ENCODE measurements at places on chromosomes 2 and 18. TPM values are rescaled to one million over a fixed set of nuclear protein-coding genes. Genes with fewer than 3 reads are reported as not detected.
A peak's percentile ranks its signal among the peaks of the same experiment; 100 is the strongest.

MAP3K19 gene
- not detected for total RNA-seq

BABAM2 gene
- 36.2 TPM for total RNA-seq

LHCGR gene
- total RNA-seq = not detected

DUSP11 gene
- total RNA-seq = 17.9 TPM

PROKR1 gene
- total RNA-seq = not detected

KIAA2012 gene
- not detected for total RNA-seq

USP37 gene
- 13.8 TPM for total RNA-seq

DSG4 gene
- total RNA-seq = not detected

GBX2 gene
- total RNA-seq = not detected

KIF1A gene
- 0.81 TPM for total RNA-seq

CYS1 gene
- total RNA-seq = 4.5 TPM

ALPP gene
- total RNA-seq = 9.5 TPM

CYP20A1 gene
- 35.0 TPM for total RNA-seq

ZNF892 gene
- 3.8 TPM for total RNA-seq

- H3K27me3 ChIP-seq = no peaks in the 10 kb centered on the region
- no peak overlapping the region for H3K4me3 ChIP-seq
- H3K4me1 ChIP-seq = peaks cover 18% of the 10 kb centered on the region
Observed at GRCh38 chr2:20526160-20526559, 79.3 kb downstream of the RHOB start.

- no peak overlapping the region for H3K4me3 ChIP-seq
- H3K4me1 ChIP-seq = no peaks in the 10 kb centered on the region
- no peaks in the 10 kb centered on the region for H3K27me3 ChIP-seq
- no peak overlapping the region for H3K27ac ChIP-seq
Observed at GRCh38 chr2:40403233-40403836, 48.6 kb downstream of the SLC8A1 start.

DNA sequence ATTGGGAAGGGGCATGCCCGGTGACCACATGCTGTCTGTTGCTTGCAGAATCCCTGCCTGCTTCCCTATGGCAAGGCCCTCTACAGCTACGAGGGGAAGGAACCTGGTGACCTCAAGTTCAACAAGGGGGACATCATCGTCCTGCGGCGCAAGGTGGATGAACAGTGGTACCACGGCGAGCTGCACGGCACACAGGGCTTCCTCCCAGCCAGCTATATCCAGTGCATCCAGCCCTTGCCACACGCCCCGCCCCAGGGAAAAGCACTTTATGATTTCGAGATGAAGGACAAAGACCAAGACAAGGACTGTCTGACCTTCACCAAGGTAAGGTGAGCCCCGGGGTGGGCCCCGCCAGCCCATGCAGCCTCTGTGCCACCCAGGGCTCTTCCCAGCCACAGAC lies 218.6 kb downstream of the SH3RF3 start:
- H3K27ac ChIP-seq = no peak overlapping the region
- peak; percentile 45 for DNase-seq
- H3K4me1 ChIP-seq = peaks cover 39% of the 10 kb centered on the region
- H3K27me3 ChIP-seq = no peaks in the 10 kb centered on the region

- no peaks in the 10 kb centered on the region for H3K36me3 ChIP-seq
- no peak overlapping the region for H3K4me3 ChIP-seq
- DNase-seq = no peak
- no peak overlapping the region for H3K27ac ChIP-seq
- H3K4me1 ChIP-seq = no peaks in the 10 kb centered on the region
- H3K27me3 ChIP-seq = no peaks in the 10 kb centered on the region
Observed at GRCh38 chr2:162734287-162734686, 104.3 kb downstream of the KCNH7 start.

- no peaks in the 10 kb centered on the region for H3K27me3 ChIP-seq
- H3K4me3 ChIP-seq = no peak overlapping the region
- H3K36me3 ChIP-seq = no peaks in the 10 kb centered on the region
- H3K4me1 ChIP-seq = no peaks in the 10 kb centered on the region
- no peak for DNase-seq
- no peak overlapping the region for H3K27ac ChIP-seq
Observed at GRCh38 chr2:142599504-142599903, 278.0 kb upstream of the KYNU start.

DNA sequence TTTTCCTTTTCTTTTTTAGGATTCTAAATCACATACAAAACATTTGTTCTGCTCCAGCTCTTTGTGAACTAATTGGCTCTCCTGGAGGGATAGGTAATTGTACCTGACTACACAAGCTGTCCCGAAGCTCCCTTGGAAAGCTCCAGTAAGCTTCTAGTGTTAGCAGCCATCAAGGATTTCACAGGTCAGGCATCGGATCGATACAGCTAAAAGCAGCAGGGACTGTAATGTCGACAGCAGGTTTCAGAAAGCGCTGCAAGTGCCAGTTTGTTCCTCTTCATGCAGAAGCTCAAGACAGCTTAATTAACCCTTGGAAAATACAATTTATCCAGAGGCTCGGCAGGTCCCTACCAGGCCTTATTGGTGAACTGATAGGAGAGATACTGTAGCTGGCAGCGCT lies 87.2 kb upstream of the VRK2 start:
- H3K36me3 ChIP-seq = no peaks in the 10 kb centered on the region
- H3K4me3 ChIP-seq = no peak overlapping the region
- no peak for DNase-seq

DNA sequence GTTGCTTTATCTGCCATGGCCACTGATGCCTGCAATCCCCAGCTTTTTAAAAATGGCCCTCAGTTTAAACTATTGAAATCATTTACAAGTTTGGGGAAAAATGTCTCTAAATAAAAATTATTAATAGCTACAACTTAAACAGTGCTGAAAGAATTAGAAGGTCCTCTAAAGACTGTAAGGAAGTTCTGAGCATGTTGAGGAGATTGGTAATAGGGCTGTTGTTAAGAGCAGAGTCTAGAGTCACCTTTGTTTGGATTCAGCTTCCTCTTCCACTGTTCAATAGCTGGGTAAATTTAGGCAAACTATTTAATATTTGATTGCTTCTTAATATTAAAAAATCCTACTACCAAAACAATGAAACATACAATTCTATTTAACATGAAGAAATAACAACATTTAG lies 1127.1 kb upstream of the DDX18 start:
- no peak overlapping the region for H3K4me3 ChIP-seq
- no peak for DNase-seq
- H3K4me1 ChIP-seq = no peaks in the 10 kb centered on the region
- no peaks in the 10 kb centered on the region for H3K27me3 ChIP-seq

GRCh38 chr18:2707551-2708168 lies 52.1 kb downstream of the SMCHD1 start:
- H3K4me1 ChIP-seq = no peaks in the 10 kb centered on the region
- no peaks in the 10 kb centered on the region for H3K27me3 ChIP-seq
- no peak overlapping the region for H3K4me3 ChIP-seq
- H3K36me3 ChIP-seq = peaks cover 96% of the 10 kb centered on the region
- H3K27ac ChIP-seq = no peak overlapping the region

DNA sequence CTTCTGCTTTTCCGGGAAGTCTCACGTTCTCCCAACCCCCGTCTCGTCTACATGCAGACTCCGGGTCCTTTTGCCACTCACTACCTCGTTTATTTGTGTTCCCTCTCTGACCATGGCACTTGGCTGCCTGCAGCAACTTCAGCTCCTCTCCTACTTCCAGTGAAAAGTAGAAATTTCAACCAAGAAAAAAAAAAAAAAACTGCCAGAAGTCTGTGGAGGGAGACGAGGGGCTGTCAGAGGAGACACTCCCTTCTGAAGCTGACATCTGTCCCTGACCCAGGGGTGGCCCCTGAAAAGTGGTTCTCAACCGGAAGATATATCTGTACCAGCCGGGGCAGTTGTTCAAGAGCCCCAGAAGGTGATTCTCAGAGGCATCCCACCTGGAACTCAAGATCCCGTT lies 742 bp upstream of the MYO5B start:
- no peak overlapping the region for H3K27ac ChIP-seq
- H3K4me3 ChIP-seq = no peak overlapping the region

DNA sequence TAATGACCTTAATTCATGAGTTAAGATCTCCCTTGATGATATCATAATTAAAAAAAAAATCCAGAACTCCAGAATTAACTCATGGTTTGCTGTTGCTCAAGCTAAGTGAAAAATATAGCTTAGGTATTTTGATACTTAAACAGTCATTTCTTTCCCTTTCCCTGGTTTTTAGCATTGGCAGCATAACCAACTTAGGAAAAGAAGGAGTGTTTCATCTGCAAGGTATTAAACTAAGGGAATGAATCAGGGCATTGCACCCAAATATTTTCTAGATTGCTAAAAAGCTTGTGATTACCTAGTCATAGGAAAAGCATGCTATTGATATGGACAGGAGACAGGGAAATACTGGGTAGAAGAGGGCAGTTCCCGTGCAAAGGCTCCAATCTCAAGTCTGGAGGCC lies 207.2 kb downstream of the LRP1B start:
- H3K27me3 ChIP-seq = no peaks in the 10 kb centered on the region
- no peak overlapping the region for H3K4me3 ChIP-seq
- H3K4me1 ChIP-seq = no peaks in the 10 kb centered on the region
- H3K27ac ChIP-seq = no peak overlapping the region

GRCh38 chr2:45105050-45105582 lies 95.9 kb upstream of the SIX2 start:
- DNase-seq = no peak
- H3K4me3 ChIP-seq = no peak overlapping the region
- H3K27me3 ChIP-seq = peaks cover 8% of the 10 kb centered on the region

DNA sequence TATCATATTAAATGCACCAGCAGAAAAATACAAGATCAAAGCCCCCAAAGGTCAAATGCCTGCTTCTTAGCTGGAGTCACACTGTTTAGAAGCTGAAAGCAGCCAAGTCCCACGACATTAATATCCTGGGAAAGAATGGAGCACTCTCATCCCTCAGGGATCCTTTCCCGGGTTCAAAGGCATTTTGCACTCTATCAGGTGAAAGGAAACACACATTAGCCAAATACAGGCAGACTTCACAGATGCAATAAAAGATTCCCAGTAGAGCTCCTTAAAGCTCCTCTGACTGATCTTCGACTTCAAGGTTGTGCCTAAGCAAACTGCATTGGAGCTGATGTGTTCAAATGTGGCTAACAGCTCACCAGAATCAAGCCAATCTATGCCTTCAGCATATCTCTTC lies 158.4 kb downstream of the RNF152 start:
- H3K4me1 ChIP-seq = peaks cover 41% of the 10 kb centered on the region
- peak overlapping the region; percentile 44 for H3K27ac ChIP-seq

DNA sequence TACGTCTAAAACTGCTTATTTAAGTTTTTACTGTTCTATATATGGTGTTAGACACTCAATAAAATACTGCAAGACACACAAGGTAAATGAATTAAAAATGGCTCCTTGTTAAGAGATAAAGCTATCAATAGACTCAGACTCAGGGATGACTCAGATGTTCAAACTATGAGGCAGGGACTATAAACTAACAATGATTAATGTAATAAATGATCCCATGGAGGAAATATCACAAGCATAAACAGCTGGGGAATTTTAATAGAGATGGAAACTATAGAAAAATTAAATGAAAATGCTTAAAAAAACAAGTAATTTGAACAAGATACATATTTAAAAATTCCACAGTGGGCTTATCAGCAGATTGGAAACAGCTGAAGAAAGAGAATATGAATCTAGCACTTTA lies 650.8 kb downstream of the DCDC2C start:
- no peaks in the 10 kb centered on the region for H3K4me1 ChIP-seq
- H3K27me3 ChIP-seq = no peaks in the 10 kb centered on the region
- DNase-seq = no peak
- H3K4me3 ChIP-seq = no peak overlapping the region

GRCh38 chr2:147524912-147525311 lies 319.9 kb upstream of the ACVR2A start:
- H3K27ac ChIP-seq = no peak overlapping the region
- H3K4me3 ChIP-seq = no peak overlapping the region
- H3K4me1 ChIP-seq = no peaks in the 10 kb centered on the region
- no peak for DNase-seq
- no peaks in the 10 kb centered on the region for H3K27me3 ChIP-seq

DNA sequence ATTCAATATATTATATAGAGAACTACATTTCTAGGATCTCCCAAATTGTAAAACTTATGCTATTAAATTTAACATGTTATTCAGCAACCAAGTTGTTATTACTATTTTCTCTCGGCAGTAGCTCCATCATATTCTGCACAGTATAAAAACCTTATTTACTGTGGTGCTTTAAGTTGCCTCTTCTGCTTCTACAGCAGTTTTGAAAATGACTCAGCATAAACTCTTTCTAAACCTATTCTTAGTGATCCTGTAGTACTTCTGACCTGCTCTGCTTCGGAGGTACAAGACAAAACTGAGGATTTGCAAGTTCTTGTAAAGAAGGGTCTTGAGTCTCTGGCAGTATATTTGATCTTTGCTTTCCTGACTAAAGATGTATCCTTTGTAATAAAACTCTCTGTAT lies 567.2 kb downstream of the TMX3 start:
- no peaks in the 10 kb centered on the region for H3K36me3 ChIP-seq
- no peak overlapping the region for H3K4me3 ChIP-seq
- H3K27me3 ChIP-seq = no peaks in the 10 kb centered on the region
- DNase-seq = no peak
- H3K4me1 ChIP-seq = no peaks in the 10 kb centered on the region

- peaks cover 14% of the 10 kb centered on the region for H3K4me1 ChIP-seq
- H3K36me3 ChIP-seq = no peaks in the 10 kb centered on the region
- H3K4me3 ChIP-seq = peak overlapping the region; percentile 98
- H3K27me3 ChIP-seq = no peaks in the 10 kb centered on the region
Observed at GRCh38 chr2:241733391-241734207, 831 bp upstream of the D2HGDH start.

GRCh38 chr2:45612731-45613130 lies 1.7 kb upstream of the SRBD1 start:
- H3K4me1 ChIP-seq = peaks cover 11% of the 10 kb centered on the region
- H3K36me3 ChIP-seq = no peaks in the 10 kb centered on the region
- no peak overlapping the region for H3K27ac ChIP-seq

DNA sequence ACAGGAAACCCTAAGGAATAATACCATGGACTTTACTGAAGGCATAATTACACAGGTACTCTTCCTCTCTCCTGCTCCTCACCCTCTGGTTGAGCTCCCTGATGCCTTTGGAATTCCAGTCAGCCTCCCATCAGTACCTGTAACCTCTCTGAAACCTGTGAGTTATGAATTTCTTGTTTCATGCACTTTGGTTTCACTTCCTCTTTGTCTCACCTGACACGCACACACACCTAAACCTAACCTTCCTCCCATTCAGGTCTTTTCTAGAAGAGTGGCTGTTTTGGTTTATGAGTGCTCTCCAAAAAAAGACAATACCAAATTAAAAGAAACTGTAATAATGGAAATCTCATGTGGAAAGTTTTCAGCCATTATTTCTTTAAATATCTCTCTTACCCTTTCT lies 451.3 kb upstream of the VWC2L start:
- DNase-seq = no peak
- H3K27me3 ChIP-seq = no peaks in the 10 kb centered on the region
- H3K4me1 ChIP-seq = no peaks in the 10 kb centered on the region
- H3K4me3 ChIP-seq = no peak overlapping the region

- no peaks in the 10 kb centered on the region for H3K27me3 ChIP-seq
- H3K4me1 ChIP-seq = peaks cover 8% of the 10 kb centered on the region
- H3K27ac ChIP-seq = peak overlapping the region; percentile 65
- no peaks in the 10 kb centered on the region for H3K36me3 ChIP-seq
- no peak overlapping the region for H3K4me3 ChIP-seq
Observed at GRCh38 chr2:215748446-215748845, 264.9 kb downstream of the MREG start.

Data from upper lobe of right lung (tissue), 1 donor.